Activated T-cell treated with anti-CD3 and anti-CD28 coated beads for 1 hour (primary cell): ENCODE measurements at places on chromosomes 3 and 15.

DNA sequence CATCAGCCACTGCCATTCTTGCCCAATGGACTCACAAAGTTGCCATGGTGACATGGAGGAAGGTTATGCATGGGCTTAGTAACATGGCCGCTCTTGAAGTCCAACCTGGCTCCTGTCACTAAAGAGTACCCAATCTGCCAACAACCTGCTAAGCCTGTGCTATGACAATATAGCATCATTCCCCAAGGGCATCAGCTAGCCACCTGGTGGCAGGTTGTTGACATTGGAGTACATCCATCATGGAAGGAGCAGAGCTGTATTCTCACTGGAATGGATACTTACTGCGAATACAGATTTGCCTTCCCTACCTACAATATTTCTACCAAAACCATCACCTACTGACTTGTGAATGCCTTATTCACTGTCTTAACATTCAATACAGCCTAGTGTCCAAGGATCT lies 138.9 kb upstream of the RORA start:
- DNase-seq: no peak

DNA sequence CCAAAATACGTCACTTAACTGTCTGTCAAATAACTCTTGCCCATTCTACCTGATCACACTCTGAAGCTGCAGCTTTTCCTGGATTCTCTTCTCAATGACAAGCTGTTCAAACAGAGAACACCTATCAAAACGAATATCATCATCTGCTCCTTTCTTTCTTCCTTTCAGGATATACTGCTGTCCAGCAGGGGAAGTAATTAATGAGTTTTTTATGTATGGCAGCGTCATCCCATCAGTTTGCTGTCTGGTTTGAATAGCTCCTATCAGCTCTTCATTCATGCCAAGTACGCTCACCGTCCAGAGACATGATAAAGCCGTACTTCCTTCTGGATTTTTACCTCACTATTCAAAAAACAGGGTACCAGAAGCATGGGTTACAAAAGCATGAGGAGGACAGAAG lies at the start of gene CHRM5:
Gene CHRM5 (plus strand): TSS at position 274 of the 400 bp plus-strand sequence. CDS start 94,221 bp downstream, outside the sequence.
- no peak for DNase-seq

GRCh38 chr15:56082263-56082761 lies 88.9 kb upstream of the NEDD4 start:
- no peak for DNase-seq

DNA sequence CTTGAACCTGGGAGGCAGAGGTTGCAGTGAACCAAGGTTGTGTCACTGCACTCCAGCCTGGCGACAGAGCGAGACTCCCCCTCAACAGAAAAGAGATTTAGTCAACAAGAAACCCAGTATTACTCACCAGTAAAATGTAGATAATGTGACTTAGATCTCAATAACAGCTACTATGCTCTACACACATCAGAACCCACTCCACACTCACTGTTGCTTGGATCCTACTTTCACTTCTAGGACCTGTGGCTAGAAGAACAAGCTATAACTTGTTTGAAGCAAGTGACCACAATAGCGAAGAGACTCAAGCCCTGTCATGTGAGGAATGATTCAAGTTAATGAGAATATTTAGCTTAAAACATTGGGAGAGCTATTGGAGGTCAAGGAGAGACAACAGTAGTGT lies 100.7 kb downstream of the ANXA2 start:
- DNase-seq: no peak

GRCh38 chr3:195256639-195257453 lies 14.1 kb downstream of the XXYLT1 start:
- no peak for DNase-seq

DNA sequence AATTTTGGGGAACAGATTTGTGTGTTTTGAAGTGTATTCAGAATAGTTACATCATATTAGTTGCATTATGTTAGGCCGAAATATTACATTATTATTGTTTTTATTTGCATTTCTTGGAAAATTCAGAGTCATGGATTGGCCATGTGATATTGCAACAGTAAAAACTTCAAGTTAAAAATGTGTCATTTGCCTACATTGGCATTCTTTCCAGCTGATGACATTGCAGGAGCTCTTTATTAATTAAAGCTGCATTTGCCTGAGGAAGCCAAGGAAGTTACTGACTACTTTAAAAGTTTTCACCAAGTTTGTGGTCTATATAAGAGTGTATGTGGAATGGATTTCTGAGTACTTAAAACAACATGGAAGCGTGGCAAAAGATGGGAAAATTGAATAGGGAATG lies 726.4 kb upstream of the SGO1 start:
- no peak for DNase-seq

DNA sequence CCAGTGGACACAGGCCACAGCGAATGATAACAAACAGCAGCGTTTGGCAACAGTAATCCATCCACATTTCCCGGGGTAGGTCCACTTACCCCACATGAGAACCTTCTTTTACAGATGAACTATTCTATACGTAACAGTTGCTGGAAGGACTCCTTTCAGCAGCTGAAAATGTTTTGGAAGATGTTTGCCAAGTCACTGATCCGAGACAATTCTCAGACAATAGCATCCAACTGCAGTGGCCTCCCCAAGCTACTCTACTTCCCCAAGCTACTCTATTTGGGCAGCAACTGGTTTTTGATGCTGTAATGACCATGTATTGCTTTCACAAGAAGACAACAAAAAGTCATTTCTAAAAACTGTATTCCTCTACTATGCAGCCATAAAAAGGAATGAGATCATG lies 87.5 kb downstream of the ADAMTS17 start:
- no peak for DNase-seq

- no peak for DNase-seq
These were observed 44.8 kb downstream of the ZNF589 start for GRCh38 chr3:48285675-48286074.

DNA sequence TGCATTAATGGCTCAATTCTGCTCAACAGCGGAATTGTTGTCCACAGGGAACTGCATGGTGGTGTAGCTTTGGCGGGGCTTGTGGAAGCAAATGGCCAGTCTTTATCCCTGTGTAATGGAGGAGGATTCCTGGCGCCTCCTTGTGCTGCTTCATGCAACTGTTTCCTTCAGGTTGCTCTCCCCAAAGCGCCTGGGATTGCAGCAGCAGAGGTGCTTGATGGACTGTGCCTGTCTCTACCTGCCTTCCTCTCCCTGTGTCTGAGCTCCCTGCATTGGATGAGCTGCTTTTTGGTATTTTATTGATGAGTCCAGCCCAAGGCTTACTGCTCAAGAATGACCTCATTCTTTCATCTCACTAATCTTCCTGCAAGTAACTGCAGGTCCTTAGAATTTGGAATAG lies 72.9 kb upstream of the NDN start:
- DNase-seq: no peak

- no peak for DNase-seq
These were observed 94.3 kb upstream of the SGO1 start for GRCh38 chr3:20280257-20280656.

GRCh38 chr15:90099868-90100831 lies 2.1 kb downstream of the IDH2 start:
- DNase-seq: no peak

GRCh38 chr15:55552926-55553325 lies 35.2 kb downstream of the PYGO1 start:
- DNase-seq: no peak

DNA sequence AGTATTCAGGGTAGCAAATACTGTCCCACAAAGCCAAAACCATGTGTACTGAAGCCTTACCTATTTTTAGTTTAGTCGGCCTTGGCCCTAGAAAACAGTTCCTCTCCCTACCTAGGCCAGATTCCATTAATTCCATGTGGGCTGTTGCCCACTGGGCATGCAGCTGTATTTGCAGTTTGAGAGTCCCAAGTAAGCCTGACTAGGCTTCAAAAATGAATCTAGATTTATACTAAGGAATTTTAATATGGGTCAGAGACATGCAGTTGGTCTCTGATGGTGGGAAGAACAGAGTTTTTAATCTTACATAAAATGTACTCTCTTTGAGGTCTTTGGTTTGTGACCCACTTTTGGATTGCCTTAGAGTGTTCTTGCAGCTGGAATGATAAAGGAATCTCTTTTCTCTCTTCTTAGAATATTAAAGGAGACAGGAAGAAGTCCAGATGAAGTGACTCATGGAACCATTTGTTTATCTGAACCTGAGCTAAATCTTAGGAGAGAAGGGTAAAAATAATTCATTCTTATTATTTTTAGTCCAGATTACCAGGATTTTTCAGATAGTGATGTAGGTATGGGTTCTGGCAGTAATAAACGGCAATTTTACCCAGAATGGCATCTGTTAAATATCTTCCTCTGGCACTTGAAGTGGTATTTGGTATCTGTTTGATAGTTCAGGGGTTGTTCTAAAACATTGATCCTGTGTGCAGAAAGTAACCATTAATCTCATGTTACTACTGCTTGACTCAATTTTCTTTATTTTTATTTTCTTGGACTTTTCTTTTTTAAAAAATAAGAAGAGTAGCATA lies 33.8 kb downstream of the GLCE start:
- DNase-seq: no peak

DNA sequence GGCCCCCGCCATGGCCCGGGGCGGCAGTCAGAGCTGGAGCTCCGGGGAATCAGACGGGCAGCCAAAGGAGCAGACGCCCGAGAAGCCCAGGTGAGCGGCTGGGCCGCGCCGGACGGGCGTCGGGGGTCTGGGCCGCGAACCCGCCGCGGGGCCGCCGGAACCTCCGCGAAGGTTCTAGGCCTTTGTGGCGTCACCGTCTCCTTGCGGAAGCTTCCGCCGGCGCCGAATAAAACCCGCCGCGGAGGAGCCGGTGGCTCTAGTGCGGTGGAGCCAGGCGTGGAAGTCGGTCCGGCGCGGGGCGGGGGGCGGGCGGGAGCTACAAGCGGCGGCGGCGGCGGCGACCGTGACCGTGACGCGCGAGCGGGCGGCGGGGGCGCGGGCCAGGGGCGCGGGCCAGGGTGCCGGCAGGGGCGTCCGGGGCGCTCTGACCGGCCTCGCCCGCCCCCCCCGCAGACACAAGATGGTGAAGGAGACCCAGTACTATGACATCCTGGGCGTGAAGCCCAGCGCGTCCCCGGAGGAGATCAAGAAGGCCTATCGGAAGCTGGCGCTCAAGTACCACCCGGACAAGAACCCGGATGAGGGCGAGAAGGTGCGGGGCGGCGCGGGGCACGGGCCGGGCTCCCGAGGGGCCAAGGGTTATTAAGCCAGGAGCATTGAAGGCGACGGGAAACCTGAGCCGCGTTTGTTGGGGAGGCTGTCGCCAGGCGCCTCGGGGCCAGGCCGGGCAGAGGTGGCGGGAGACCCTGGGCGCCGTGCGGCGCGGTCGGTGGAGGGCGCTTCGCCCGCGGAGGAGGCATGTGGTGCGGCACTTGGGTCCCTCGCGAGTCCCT lies at the start of gene DNAJA4:
Gene DNAJA4 (plus strand): TSS at position 259 of the 833 bp plus-strand sequence. CDS start 202 bp downstream, at position 461.
- peak; percentile 54 for DNase-seq

DNA sequence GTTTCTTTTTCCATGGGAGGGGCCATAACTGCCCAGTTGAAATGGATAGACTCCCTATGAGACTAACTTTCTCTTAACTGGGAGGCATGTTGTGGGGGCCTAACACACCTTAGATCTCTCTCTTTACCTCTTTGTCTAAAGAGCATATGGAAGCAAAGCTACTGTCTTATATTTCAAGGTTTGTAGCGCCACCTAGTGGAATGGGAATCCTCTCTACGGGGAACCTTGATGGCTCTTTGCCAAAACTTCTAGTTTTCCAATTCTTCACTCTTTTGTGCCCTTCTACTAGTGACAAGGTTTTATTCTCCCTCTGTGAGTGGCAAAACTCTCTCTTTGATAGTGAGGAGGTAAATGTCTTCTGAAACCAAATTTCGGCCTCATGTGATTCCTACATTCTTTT lies 1030.4 kb upstream of the CADM2 start:
- no peak for DNase-seq

DNA sequence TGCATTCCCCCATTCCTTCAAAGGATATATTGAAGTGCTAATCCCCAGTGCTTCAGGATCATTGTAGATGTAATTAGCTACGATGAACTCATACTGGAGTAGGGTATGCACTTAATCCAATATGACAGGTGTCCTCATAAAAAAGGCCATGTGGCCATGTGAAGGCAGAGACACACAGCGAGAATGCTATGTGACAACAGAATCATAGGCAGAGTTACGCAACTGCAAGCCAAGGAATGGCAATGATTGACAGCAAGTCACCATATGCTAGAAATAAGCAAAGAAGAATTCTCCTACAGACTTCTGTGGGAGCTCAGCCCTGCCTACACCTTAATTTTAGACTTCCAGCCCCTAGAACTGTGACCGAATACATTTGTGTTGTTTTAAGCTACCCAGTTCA lies 875.6 kb upstream of the ROBO1 start:
- no peak for DNase-seq

DNA sequence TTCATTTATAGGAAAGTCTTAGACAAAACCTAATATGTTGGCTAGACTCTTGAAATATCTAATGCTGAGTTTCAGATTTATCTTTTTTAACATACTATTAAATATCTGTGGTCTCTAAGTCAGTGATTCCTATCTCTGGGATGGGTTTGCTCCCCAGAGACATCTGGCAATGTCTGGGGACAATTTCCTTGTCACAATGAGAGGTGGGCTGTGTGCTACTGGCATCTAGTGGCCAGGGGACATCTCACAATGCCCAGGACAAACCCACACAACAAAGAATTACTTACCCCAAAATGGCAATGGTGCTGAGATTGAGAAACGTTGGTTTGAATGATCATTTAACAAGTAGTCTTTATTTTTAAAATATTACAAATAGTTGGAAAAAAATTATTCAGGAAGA lies 602.1 kb downstream of the MAGI1 start:
- DNase-seq: no peak

DNA sequence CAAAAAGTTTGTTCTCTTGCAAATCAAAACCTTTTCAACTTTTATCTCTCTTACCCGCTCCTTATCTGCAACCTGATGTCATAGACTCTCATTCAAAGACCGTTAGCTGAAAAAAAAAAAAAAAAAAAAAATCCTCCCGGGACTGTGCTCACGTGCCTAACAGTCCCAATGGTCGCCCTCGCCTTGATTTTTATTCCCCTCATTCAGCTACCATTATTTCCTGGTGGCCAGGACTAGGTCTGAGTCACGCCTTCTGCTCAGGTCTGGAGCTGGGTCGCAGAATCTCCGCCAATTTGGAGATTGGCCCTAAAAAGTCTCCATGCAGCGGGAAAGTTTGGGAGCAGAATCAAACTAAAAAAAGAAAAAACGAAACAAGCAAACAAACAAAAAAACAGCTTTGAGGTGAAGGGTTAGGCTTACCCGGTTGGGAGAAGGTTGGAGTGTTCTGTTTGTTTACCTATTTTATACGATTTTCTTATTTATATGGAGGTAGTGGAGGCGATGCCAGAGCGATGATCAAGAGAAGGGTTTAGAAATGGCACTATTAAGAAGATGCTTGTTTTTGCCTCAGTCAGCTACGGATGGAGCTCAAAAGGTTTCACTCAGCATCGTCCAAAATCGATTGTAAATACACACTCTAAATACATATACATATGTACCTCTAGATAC lies 51.1 kb downstream of the ZIC4 start:
- no peak for DNase-seq

DNA sequence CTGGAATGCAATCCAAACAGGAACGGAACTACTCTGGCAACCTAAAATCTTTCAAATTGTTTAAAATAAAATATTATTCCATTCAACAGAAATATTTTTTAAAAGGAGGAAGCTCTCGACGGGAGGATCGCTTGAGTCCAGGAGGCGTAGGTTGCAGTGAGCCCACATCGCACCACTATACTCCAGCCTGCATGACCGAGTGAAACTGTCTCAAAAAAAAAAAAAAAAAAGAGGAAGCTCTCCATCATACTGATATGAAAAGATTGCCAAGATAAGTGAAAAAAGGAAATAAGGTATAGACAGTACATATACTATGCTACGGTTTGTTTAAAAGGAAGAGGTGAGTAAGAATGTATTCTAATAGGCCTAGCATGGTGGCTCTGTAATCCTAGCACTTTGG lies 3.6 kb downstream of the RAD18 start:
- no peak for DNase-seq
